ENCODE measurements at places on chromosomes 16 and 17. TPM values are rescaled to one million over a fixed set of nuclear protein-coding genes. Genes with fewer than 3 reads are reported as not detected.

GRCh38 chr16:49116873-49117272 is 164.8 kb downstream of the CBLN1 start:
- no peak for DNase-seq

GRCh38 chr16:58258326-58258725 is 36.5 kb downstream of the PRSS54 start:
- DNase-seq = no peak

GRCh38 chr16:57976331-57976796 is 5.4 kb upstream of the CNGB1 start:
- no peak for DNase-seq

SRL gene
- total RNA-seq = 0.09 TPM

DNA sequence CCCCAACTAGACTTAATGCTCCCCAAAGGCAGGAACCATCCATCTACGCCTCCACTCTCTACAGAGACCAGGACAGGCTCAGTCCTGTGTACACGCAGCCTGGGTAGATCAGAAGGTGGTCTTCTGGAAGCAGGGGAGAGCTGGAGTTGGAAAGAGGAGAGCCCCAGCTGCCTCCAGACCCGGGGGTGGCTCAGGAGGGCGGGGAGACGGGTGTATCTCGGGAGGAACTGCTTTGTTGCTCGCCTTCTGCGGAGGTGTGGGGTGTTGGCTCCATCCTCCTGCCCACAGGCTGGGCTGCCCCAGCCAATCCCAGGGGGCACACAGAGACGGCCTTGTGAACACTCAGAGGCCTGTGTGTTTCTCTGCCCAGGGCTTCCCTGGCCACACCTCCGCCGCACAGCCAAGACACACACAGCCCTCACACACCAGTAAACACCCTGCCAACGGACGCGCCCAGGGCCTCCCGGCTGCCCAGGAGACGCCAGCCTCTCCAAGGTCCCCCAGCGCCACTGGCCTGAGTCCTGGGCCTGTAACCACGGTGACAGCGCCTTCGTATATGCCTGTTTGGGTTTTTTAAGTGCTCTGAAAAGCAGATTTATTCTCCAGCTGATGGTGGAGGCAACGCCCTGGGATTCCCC is 143.4 kb upstream of the CDC42EP4 start:
- DNase-seq = no peak

DNA sequence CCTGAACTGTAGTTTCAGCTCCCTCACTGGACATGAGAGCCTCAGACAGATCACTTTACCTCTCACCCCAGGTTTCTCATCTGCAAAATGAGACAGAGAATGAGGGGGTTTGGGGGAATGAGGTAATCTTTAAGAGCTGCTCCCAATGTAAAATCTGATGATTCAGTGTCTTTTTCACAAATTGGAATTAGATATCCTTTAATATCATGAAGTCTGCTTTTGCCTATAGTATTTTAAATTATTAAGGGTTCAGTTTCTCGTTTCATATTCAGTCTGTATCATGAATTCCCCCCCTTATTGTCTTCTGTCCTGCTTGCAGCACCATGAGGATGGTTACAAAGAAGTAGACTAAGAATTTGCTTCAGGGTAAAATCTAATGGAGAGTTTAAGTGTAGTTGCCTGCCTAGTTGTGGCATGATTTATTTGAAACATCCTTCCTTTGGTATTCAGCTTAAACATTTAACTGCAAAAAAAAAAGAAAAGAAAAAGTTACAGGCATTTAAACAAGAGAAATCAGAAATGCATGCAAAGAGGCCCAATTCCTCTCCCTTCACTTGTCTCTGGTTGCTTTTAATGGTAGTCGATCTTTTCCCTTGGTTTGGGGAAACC is 77.3 kb downstream of the WNT3 start:
- DNase-seq = no peak

CD300H gene
- total RNA-seq = not detected

PRR35 gene
- not detected for total RNA-seq

DNA sequence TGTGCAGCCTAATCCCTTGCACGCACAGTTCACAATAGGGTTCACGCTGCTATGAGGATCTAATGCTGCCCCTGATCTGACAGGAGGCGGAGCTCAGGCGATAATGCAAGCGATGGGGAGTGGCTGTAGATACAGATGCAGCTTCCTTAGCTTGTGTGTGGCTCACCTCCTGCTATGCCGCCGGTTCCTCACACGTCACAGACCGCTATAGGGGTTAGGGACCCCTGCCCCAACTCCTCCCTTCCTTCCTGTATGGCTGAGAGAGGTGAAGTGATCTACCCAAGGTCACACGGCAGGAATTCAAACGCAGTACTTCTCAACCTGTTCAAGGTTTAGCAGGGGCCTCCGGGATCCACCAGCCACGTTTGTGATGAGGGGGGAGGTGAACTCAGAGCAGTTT is 13.4 kb upstream of the PLLP start:
- DNase-seq = no peak

SLFN12L gene
- not detected for total RNA-seq

DNA sequence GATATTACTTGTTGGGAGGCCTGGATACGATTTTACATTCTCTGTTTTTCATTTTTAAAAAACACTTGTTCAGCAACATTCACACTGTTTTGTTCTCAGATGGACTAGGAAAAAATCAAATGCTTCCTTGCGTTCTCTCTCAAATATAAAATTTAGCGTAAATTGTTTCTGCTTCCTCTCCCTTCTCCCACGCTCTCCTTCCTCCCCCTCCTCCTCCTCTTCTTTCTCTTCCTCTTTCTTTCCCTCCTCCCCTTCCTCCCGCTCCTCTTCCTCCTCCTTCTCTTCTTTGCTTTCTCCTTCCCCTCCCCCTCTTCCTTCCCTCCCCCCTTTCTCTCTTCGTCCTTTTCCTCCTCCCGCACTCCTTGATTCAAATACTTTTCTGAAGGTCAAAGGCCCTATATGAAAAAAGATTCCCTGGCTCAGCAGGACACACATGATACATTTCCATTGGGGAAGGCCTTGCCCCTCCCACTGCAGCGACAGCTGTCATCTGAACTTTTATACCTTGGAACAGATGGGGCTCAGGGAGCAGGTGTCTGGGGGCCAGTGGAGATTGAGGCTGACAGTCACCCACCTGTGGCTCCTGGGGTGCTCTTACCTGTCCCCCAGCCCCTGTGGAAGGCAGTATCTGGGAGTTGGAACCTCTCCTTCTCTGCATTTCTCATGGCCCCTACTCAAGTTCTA is 99.4 kb upstream of the SDK2 start:
- DNase-seq = no peak

- DNase-seq = peak; percentile 82
These were observed 163.4 kb upstream of the CIBAR2 start for GRCh38 chr16:85275533-85276249.

- DNase-seq = no peak
These were observed 224.2 kb upstream of the WSCD1 start for GRCh38 chr17:5846001-5846400.

GRCh38 chr17:66900126-66901010 is 64.1 kb upstream of the CACNG4 start:
- DNase-seq = no peak

DNA sequence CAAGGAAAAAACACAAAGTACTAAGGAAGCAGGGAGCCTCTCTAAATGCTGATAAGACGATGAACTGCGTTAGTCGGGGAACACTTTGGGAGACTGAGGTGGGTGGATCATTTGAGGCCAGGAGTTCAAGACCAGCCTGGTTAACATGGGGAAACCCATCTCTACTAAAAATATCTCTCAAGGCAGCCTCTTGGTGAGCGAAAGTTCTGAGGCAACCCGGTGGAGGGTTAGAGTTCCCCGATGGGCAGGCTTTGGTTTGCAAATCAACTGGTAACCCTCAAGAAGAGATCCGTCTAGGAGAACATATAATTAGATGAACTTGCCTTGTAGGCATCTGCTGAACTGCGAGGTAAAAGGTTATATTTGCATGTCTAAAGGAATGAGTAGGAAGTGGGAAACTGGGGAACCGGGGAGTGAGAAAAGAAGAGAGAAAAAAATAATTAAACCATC is 44.6 kb downstream of the WSB1 start:
- no peak for DNase-seq

GRCh38 chr17:29291163-29291752 is 2.7 kb downstream of the NUFIP2 start:
- DNase-seq = no peak

GRCh38 chr16:51579652-51580360 is 428.7 kb upstream of the SALL1 start:
- DNase-seq = no peak

DNA sequence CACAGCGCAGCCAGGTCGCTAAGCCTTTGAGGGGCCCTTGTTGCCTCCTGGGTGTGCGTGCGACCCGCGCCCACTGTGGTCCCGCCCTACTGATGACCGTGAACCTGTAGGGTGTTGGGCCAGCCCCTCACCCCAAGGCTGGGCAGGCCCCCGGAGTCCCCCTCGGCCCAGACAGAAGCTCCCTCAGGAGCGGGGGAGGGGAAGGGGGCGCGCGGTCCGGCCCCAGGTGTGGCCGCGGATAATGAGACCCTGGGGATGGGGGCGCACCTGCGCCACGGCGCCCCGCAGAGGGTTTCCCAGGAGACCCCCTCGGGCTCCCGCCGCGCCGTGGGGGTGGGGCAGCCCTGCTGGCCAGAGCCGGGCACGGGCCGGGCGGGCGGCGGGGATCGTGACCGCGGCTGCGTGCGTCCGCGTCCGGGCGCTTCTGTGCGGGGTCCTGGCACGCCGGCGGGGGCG is 358 bp upstream of the ARHGDIG start:
- no peak for DNase-seq

PLEKHG4 gene
- 3.8 TPM for total RNA-seq

UTS2R gene
- total RNA-seq = 0.22 TPM

FOXJ1 gene
- 18.6 TPM for total RNA-seq

RAB37 gene
- 3.2 TPM for total RNA-seq

CYBA gene
- total RNA-seq = 112 TPM

DNA sequence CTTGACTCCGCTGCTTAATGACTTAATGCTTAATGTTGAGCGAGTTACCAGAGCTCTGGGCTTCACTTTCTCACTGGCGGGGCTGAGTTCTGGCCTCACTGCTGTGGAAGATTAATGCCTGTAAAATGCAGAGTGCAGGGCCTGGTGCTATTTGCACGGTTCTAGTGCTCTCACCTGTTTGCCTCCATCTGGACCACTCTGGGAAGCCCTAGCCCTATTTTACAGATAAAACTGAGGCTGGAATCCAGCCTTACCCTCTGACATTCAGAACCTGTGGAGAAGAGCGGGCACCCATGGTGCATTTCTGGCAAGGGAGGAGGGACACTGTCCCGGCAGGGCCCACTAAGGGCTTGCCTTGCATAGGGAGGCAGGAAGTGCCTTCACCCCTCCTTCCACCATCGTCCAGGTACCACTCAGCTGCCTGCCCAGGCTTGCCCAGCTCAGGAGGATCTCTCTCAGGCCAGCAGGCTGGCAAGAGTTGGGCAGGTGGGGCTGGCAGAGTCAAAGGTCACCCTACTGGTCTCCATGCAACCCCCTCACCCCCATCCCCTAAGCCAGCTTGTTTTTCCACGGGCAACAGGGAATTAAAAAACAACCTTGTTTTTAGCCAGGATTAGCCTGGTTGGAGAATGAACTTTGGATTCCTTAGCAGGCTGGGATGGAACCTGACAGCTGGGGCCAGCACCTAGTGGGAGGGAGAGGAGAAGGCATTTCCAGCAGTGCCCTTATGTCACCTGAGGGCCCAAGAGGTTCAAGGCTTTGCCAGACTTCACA is 4.1 kb upstream of the UBALD1 start:
- DNase-seq = no peak

DNA sequence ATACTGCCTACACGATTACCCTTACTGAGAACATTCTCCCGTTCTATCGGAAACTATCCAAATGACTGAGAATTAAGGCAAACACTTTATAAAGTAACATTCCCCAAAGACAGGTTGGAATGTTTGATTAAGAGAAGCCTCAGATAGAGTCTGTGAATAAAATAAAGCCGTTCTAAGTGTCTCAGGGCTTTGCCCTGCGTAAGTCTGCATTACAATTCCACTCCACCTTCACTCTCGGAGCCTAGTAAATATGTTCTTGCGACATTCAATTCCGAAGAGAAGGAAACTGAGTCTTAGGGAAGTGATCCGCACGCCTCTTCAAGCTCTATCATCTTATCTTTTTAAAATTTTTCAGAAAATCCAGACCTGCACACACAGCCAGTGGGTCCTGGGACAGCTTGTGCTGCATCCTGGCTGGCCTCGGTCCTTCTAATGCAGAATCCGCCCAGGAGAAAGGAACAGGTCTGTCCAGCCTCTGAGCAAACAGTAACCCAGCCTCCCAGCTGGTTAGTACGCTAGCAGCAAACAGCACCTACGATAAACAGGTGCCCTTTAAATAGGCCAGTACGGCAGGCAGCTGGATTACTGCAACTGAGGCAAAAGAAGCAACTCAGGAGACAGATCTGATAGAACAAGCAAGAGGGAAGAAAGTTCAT is 254.1 kb upstream of the IRX3 start:
- DNase-seq = peak; percentile 13

DNA sequence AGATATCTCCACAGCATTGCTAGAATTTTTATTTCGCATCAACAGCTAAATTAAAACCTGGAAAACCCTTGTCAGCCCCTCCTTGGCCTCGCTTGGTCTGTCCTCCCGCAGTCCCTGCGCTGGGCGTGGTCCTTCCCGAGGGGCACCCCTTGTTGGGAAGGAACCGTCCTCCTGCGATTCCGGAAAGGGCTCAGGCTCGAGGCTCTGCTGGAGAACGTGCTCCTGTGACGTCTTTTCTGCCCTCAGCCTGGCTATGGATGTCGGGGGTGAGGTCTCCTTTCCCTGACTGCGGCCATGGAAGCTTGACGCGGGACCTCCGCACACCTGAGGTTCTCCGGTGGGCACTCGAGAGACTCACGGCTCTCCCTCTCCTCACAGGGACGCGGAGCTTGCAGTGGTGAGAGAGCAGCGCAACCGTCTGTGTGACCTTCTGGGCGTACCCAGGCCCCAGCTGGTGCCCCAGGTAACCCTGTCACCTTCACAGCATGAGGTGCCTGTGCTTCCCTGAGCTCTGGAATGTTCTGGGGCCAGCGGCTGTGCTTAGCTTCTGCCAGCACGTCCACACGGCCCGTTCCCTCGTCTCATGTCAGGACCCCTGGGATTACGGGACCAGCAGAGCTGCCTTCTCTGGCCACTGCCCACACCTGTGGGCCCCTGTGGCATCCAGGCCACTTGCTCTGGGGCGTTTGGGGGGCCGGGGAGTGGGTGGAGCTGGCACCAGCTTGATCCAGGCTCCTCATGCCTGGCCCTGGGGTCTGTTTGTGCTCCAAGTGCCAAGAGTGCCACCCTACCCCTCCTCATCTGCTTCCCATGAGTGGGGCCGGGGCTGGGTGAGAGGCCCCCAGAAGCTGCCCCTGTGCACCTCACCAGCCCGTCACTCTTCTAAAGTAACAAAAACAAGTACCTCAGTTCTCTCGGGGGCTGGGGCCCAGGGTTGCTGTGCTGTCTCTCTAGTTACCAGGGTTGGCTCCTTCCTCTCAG is 101.5 kb upstream of the ZNF750 start:
- no peak for DNase-seq

DNA sequence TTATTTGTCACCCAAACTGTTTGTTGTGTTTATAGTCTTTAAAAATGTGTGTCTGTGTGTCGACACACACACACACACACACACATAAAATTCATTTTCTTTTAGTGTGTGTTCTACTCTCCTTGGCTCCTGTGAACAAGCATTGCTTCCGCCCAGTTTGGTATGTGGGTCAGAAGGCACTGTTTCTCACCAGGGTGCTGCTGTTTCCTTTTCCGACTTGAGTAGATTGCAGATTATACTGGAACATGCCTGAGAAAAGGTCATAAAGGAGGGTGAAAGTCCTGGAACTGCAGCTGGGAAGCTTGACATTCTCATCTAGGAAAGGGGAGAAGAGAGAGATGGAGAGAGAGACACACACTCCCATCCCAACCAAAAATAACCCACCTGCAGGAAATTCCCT is 330.3 kb downstream of the BCAS3 start:
- no peak for DNase-seq

EPN3 gene
- 9.1 TPM for total RNA-seq

CBX1 gene
- total RNA-seq = 177 TPM
